Effector memory CD4-positive, alpha-beta T cell (primary cell): ENCODE measurements at places on chromosomes 6 and 20.

GRCh38 chr6:142444376-142444775 lies 142.6 kb downstream of the ADGRG6 start:
- no peaks in the 10 kb centered on the region for H3K4me1 ChIP-seq
- no peaks in the 10 kb centered on the region for H3K27me3 ChIP-seq
- H3K4me3 ChIP-seq, result no peak overlapping the region
- DNase-seq, result no peak
- no peak overlapping the region for H3K27ac ChIP-seq

DNA sequence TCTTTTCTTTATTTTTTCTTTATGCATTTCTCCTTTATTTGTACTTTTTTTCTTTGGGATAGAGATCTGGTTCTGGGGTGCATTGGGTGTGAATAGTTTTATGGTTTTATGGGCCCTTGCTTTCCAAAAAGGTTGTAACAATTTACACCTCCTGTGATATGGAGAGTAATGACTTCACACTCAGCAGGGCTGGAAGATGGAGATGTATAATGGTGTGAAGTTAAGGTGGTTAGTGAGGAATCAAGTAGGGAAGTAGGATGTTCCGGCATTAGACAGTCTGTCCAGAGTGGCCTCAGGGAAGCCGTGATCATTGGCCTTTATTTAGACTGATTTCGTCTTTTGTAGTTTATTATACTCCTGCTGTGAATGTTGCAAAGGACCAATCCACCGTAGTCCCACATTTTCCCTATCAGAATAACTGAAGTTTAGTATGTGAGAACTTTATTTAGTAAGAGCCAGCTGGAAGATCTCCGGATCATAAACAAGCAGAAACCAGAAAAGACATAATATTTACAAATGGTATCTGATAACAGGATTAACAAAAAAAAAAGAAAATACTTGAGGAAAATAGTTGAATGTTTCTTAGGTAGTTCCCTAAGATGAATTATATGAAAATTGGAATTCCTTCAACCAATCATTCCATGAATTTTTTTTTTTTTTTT lies 255.5 kb downstream of the TBC1D7 start:
- H3K27me3 ChIP-seq, result no peaks in the 10 kb centered on the region
- DNase-seq, result no peak
- no peaks in the 10 kb centered on the region for H3K36me3 ChIP-seq
- no peaks in the 10 kb centered on the region for H3K4me1 ChIP-seq
- no peak overlapping the region for H3K27ac ChIP-seq

DNA sequence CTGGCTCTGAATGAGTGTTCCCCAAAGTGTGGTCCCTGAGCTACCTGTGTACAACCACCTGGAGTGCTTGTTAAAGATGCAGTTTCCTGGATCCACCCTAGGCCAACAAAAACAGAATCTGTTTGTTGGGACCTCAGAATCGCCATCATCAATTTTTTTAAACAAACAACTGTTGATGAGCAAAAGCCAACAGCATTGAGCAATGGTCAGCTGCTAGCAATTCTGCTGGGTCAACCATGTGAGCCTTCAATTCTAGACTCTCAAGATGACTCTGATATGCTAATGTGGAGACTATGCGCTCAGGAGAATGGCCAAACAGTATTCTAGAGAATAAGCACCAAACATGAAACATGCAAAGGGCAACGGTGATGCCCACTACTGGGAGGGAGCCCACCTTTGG lies 64.4 kb upstream of the IYD start:
- DNase-seq, result no peak
- no peaks in the 10 kb centered on the region for H3K4me1 ChIP-seq
- no peaks in the 10 kb centered on the region for H3K27me3 ChIP-seq
- no peaks in the 10 kb centered on the region for H3K36me3 ChIP-seq
- H3K27ac ChIP-seq, result no peak overlapping the region

DNA sequence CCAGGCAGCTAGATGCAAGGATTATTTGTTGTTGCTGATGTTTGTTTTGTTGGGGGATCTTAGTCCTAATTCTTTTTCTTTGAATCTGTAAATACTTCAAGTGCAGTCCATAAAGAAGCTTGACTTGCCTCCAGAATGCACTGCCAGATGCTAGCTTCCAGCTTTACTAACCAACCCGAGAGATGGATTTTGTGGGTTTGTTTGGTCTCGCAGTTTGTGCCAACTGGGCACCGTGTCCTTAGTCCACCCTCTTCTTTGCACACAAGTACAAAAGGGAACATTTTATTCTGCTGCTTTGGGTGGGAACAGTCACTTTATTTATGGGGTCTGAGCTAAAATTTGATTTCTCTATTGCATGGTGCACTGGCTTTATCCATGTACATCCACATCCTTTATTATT lies 212.0 kb downstream of the PLCB1 start:
- no peaks in the 10 kb centered on the region for H3K27me3 ChIP-seq
- DNase-seq, result no peak
- H3K36me3 ChIP-seq, result no peaks in the 10 kb centered on the region
- no peak overlapping the region for H3K27ac ChIP-seq
- H3K4me1 ChIP-seq, result no peaks in the 10 kb centered on the region

DNA sequence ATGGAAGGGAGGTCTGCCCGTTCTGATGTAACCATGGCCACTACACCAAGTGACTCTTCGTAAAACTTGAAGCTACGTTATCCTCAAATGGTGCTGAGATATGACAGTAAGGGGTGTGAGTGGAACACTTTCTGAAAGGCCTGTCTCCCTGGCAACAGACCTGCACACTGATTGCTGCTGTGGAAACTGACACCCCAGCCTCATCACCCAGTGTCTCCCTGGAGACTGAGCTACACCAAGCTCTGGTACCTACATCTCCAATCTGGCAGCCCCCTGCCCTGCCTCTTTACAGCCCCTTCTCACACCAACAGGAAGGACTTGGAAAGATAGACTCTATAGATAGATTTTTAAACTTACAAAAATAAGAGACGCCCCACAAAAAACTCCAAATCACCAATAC lies 13.2 kb downstream of the PI16 start:
- H3K4me1 ChIP-seq, result peaks cover 25% of the 10 kb centered on the region
- no peak overlapping the region for H3K4me3 ChIP-seq
- no peaks in the 10 kb centered on the region for H3K27me3 ChIP-seq
- DNase-seq, result no peak
- peaks cover 51% of the 10 kb centered on the region for H3K36me3 ChIP-seq

DNA sequence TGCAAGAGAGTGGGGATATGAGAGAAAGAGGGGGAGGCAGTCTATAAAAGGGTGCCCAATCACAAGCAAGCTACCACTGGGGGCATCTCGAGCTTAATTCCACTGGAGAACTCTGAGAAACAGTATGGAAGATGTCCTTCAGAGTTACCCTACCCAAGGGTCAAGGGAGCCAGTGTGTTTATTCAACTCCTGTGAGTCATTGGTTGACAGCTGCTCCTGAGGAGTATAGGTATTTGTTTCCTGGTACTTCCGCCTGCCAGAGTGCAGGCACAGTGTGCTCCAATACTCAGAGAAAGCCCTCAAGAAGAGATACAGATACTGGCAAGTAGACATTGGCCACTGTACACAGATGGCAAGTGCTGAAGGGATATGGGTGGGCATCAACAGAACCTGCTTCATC lies 49.5 kb downstream of the ARHGAP40 start:
- no peak overlapping the region for H3K27ac ChIP-seq
- DNase-seq, result no peak
- peaks cover 4% of the 10 kb centered on the region for H3K4me1 ChIP-seq
- H3K4me3 ChIP-seq, result no peak overlapping the region
- H3K36me3 ChIP-seq, result no peaks in the 10 kb centered on the region

DNA sequence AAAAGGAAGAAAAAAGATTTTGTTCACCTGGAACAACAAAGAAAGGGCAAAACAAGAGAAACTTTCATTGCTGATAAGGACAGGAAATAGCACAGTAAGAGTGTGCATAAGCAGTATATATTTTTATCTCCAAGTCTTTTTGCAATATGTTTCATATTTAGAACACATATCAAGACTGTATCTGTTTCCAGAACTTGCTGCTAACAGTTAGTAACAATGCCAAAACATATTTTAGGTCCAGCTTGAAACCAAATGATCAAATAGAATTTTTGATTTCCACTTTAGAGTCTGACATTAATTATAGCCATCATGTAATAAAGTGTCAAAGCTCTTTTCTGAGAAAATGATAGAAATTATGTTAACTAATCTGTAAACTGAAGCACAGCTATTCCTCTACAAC lies 143.5 kb upstream of the SUPT3H start:
- no peaks in the 10 kb centered on the region for H3K4me1 ChIP-seq
- H3K27me3 ChIP-seq, result no peaks in the 10 kb centered on the region
- no peak overlapping the region for H3K27ac ChIP-seq
- no peak for DNase-seq

DNA sequence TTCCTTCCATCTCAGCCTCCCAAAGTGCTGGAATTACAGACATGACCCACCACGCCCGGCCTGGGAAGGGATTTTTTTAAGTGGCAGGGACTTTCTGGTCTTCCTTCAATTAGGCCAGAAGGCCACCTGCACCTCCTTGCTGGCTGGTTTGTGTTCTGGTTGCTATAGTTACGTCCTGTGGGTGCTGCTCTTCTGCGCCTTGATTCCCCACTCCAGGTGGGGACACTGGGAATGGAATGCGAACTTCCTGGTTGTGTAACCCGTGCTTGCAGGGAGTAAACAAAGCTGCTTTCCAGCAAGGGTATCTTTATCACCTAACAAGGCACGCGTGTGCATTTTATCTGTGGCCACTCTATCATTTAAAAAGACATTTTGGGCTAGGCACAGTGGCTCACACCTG lies 117.7 kb downstream of the PLEKHG1 start:
- H3K27ac ChIP-seq, result no peak overlapping the region
- no peak for DNase-seq
- no peak overlapping the region for H3K4me3 ChIP-seq
- H3K36me3 ChIP-seq, result no peaks in the 10 kb centered on the region
- H3K4me1 ChIP-seq, result no peaks in the 10 kb centered on the region

DNA sequence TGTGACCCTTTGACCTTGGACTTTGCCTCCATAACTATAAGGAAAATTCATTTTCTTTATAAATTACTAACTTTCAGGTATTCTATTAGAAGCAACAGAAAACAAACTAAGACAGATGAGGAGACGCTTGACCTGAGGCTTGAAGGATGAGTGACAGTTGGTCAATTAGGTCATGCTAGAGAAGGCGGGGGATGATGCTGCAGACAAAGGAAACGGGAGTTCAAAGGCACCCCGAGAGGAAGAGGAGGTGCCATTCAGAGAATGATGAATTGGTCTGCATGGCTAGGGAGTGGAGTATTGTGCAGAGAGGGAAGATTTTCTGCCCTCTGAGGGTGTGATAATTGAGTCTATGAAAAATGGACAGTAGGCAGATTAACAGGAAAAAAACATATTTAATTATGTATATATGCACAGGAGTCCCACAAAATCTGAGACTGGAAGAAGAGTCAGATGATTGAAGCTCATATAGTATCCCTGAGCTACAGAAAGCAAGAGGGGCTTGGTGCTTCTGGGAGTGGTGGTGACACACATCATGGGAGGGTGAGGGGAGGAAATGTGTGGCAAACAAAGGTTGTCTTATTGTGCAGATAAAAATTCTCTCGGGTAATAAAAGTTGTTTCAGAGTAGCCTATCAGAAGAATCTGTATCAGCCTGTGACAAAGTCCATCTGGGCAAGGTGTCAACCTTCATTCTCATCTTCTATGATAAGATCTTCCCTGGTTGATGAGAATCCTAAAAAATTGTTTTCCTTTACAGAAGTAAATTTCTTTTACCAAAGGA lies 20.4 kb upstream of the FUCA2 start:
- DNase-seq, result no peak
- H3K4me1 ChIP-seq, result peaks cover 24% of the 10 kb centered on the region
- no peak overlapping the region for H3K4me3 ChIP-seq
- H3K27me3 ChIP-seq, result no peaks in the 10 kb centered on the region
- no peaks in the 10 kb centered on the region for H3K36me3 ChIP-seq

GRCh38 chr6:108707328-108707976 lies 140.8 kb upstream of the ARMC2 start:
- no peaks in the 10 kb centered on the region for H3K36me3 ChIP-seq
- no peak overlapping the region for H3K27ac ChIP-seq
- H3K27me3 ChIP-seq, result no peaks in the 10 kb centered on the region
- H3K4me1 ChIP-seq, result no peaks in the 10 kb centered on the region

DNA sequence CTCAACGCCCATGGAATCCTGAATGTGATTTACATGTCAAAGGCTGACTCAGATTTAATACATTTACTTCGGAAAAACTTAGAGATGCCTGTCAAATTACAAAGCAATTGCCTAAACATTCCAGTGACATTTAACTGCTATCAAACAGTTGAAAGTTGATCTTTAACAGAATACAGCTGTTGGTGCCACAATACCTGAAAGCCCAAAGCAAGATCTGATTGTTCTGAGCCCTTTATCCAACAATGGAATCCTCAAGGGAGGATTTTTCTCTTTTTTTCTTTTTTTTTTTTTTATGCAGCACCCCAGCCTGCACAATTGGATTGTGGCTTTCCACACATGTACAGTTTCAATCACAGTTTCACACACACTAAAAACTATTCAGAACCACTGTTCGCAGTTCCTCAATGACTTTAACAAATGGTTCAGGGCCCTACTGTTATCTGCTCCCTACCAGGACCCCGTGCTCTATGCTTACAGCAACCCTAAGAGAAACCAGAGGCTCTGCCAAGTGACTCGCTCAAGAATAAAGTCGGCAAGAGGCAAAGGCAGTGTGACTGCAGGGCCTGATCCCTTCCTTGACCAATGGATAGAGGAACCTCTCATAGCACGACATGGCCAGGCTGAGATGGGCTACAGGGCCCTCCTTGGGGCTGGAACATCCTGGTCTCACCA lies 33.3 kb downstream of the EPB41L2 start:
- no peaks in the 10 kb centered on the region for H3K4me1 ChIP-seq
- no peak overlapping the region for H3K4me3 ChIP-seq
- H3K36me3 ChIP-seq, result no peaks in the 10 kb centered on the region
- H3K27ac ChIP-seq, result no peak overlapping the region
- no peak for DNase-seq

DNA sequence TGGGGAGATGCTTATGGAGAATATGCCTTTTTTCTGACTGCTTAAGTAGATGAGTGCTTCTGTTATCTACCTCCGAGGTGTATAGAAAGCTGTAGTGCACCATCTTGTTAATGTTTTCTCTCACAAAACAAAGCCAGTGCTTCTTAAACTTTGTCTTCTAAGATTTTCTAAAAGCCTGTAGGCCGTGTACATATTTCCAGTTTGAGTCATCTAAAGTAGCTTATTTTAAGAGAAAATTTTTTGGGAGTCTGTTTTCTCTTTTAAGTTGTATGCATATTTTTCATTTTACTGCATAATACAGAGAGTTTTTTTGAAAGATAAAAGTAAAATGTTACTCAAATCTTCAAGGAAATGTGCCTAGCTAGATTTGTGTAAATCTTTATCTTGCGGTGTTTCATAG lies 151.7 kb downstream of the GRIK2 start:
- no peak overlapping the region for H3K27ac ChIP-seq
- no peaks in the 10 kb centered on the region for H3K4me1 ChIP-seq
- no peaks in the 10 kb centered on the region for H3K36me3 ChIP-seq
- no peak overlapping the region for H3K4me3 ChIP-seq
- no peak for DNase-seq

- H3K36me3 ChIP-seq, result no peaks in the 10 kb centered on the region
- no peaks in the 10 kb centered on the region for H3K27me3 ChIP-seq
- H3K27ac ChIP-seq, result no peak overlapping the region
- no peak for DNase-seq
- no peak overlapping the region for H3K4me3 ChIP-seq
Measured at GRCh38 chr6:143007646-143008045, 53.0 kb upstream of the AIG1 start.
